ENCODE measurements at places on chromosomes 5 and 9.

DNA sequence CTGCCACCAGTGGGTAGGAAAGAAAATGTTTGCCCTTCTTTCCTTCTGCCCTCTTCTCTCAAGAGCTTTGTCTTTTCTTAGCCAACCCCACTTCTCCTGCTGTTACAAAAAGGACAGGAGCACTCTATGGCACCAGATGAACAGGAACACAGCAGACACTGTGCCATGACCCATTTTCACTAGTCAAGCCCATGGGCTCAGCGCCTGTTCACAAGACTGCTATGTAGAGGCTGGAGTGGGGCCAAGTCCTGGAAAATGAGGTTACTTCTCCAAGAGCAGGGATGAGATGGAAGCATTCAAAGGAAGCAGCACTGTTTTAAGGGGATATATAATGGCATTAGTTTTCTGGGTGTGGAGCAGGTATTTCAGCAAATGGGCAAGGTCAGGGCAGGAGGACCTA, 46.8 kb upstream of the GRAMD2B start:
- no peak for DNase-seq

GRCh38 chr5:123787635-123788034, 275.7 kb downstream of the CSNK1G3 start:
- DNase-seq, result no peak

DNA sequence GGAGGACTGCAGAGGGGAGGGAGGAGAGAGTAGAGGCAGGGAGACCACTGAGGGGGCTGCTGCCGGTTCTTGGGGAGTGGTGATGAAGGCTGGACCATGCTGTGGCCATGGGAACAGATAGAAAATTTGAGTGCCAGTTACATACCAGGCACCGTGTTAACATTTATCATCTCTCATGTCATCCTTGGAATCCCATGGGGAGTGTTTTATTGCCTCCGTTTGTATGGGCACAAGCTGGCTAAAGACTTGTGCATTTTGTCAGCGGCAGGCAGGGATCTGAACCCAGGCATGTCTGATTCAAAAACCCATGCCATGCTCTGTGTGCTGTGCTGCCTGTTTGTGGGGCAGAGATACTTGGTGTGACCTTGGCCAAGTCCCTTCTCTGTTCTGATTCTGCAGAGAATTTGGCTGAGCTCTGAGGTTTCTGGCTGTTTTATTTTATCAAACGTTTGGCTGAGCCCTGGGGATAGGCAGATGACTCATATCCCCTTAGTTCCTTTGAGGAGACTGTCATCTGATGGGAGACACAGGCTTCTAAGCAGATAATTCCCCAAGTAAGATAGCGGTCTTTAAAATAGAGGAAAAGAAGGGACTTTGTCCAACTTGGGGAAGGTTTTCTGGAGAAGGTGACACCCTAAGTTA, 22.2 kb downstream of the COL27A1 start:
- no peak for DNase-seq

- DNase-seq, result no peak
Measured at GRCh38 chr9:83056911-83057310, 6.0 kb downstream of the RASEF start.

DNA sequence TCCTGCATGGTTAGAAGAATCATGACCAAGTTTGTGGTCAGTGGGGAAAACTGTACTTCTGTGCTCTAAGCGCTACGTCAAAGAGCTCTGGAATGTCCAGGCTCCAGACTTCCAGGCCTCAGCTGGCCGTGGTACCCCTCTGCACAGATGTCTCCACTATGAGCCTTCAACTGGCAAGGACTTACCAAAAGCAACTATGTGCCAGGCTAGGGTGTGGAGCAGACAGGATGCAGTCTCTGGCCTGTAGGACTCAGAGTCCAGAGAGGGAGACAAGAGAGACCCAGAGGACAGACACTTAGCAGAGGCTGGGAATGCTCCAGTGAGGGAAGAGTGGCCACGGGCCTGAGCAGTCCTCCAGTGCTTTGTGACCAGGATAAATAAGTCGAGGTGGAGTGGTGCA, 31.0 kb upstream of the TCF7 start:
- no peak for DNase-seq

Data from activated T-helper 1 cell treated with anti-CD3 and anti-CD28 coated beads, Interleukin-2, amount 50 U/mL, for 16 hours (primary cell).